ENCODE measurements at places on chromosomes 7 and 10.

DNA sequence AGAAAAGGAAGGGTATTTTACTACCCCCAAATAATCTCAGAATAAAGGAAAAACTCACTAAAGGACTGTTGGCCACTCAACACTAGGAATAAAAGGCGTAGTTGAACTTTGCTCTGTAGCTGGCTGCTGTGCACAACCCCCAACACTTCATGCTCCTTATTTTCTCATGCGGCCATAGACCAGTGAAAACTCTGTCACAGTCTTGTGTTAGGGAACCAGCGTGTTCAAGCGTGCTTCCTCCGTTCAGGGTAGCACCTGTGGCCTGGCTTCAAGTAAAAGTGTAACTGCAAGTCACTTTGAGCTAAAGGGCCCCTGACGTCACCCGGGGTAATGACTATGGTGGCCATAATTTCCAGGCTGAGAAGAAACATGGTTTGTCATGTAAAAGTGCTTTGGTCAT is 27.0 kb downstream of the BLNK start:
- no peak for DNase-seq

- DNase-seq, result no peak
Observed at GRCh38 chr7:36127075-36127740, 25.8 kb upstream of the EEPD1 start.

- no peak for DNase-seq
Observed at GRCh38 chr10:97771055-97771891, 526 bp downstream of the SFRP5 start.

GRCh38 chr7:108002726-108003598 is at the start of gene LAMB1:
LAMB1 (minus strand) TSS chr7:108003161; CDS start chr7:108002885, 276 bp downstream.
- peak; percentile 23 for DNase-seq

- no peak for DNase-seq
Observed at GRCh38 chr7:138948403-138948802, 32.8 kb downstream of the KIAA1549 start.

DNA sequence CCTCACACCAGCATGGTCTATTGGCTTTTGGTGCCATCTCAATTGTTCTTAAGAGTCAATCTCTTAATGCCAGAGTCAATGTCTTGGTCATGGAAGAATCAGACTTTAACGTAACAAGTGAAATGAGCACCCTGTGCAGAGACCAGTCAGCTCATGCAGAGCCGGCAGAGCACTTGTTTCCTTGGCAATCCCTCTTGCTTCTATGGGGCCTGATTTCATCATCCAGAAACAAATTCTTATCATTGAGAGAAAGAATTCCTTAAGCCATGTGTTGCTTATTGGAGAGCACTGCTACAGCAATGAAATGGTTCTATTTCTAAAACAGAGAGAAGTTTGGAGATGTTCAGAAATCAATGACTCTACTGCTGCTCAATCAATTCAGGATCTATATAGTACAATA is 212.8 kb downstream of the IPMK start:
- DNase-seq, result no peak

DNA sequence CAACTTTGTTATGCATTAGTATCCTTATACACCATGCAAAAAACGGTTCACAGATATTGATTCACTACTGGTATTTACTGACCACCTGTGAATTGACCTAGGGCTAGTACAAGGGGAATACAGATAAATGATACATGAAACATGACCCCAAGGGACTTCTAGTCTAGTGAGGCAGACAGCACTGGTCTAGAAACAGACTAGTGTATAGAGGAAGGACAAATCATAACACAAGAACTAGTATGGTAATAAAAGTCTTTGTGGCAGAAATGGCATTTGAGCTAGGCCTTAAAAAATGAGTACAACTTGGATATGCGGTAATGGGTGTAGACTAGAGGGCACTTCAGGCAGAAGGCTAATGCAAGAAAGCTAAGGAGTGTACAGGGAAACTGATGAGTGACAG is 86.6 kb downstream of the SLC25A13 start:
- DNase-seq, result no peak

GRCh38 chr7:44167920-44168319 is 21.3 kb downstream of the GCK start:
- DNase-seq, result no peak

DNA sequence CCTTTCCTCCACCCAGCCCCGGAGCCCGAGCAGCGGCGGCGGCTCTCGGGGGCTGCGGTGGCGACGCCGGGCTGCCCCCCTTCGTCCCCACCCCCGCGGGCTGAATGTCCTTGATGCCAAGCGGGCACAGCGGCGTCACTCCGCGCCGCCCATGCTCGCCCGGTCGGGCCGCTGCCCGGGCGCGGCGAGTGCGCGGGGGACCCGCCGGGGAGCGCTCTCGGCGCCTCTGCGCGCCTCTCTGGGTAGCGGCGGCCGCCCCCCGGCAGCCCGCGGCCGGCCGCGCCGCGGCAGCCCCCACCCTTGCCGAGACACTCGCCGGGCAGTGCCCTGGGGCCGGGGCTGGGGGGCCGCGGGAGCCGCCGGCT is 433 bp upstream of the PLXNA4 start:
- DNase-seq, result no peak

DNA sequence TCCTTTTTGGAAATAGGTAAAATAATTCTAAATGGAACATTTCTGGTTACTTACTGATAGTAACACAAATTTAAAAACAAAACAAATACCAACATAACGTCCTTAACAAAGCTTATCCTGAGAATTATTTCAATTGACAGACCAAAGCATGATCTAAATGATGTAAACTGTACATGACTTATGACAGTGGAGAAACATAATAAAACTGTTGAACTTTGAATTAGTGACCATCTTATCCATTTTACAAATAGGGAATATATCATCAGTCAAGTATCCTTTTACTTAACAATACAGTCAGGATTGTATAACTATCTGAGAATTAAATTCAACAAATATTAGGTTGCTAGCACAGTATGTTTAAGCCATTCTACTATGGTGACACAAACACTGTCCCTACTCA is 2.4 kb downstream of the IPMK start:
- DNase-seq, result no peak

- DNase-seq, result no peak
Observed at GRCh38 chr7:6142871-6143380, 111.8 kb downstream of the ANKRD61 start.

- DNase-seq, result peak; percentile 22
Observed at GRCh38 chr7:136033413-136034031, 56.4 kb upstream of the MTPN start.

DNA sequence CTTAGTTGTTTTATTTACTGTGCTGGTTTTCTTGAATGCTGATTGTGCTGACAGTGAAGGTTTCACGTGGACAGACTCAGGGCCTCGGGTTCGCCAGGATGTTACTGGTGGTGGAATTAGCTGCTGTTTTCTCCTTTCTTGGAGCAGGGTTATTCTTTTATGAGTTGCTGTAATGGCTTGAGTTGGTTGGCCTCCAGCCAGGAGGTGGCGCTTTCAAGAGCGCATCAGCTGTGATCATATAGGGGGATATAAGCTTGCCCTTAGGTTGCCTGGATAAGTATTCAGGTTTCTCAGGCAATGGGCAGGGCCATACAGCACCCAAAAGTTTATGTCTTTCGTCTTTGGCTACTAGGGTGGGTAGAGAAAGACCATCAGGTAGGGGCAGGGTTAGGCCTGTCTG is 741.3 kb downstream of the PHTF2 start:
- DNase-seq, result no peak

DNA sequence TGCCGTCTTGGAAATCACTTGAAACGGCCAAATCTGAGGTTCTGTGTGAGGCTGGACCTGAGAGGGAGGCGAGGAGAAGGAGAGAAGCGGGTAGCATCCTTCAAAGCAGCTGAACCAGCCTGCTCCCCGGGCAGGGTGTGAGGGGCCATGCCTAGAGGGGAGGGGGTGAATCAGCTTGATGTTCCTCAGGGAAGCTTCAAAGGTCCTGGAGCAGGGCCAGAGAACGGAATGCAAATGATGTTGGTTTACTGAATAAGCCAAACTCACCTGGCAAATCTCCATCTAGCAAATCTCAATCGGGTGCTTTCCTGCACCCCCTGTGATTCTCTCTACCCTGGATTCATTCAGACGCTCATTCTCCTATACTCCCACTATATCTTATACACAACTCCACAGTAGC is 226.9 kb downstream of the WDR11 start:
- DNase-seq, result no peak

- no peak for DNase-seq
Observed at GRCh38 chr7:127658970-127659630, 7.1 kb downstream of the SND1 start.

- DNase-seq, result peak; percentile 89
Observed at GRCh38 chr10:22436893-22437619, 91.8 kb downstream of the SPAG6 start.

GRCh38 chr7:95229301-95229700 is 95.0 kb downstream of the PON1 start:
- DNase-seq, result no peak

DNA sequence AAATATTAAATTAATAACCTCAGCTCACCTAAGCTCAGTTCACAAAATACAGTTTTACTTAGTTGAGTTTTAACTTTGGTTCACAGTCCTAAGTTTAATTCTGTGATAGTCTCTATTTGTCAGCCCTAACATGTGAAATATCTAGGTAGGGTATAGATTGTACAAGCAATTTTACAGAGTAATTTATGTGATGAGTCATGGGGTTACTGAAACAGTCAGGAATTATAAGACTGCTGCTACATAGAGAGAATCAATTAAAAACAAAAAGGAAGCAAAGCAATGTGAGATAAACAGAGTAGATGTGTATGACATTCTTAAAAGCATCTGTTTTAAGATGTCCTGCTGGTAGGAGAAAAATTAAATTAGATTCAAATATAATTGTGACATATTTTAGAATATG is 1018.2 kb upstream of the KCND2 start:
- no peak for DNase-seq

- DNase-seq, result no peak
Observed at GRCh38 chr7:159088016-159088865, 56.4 kb downstream of the VIPR2 start.

DNA sequence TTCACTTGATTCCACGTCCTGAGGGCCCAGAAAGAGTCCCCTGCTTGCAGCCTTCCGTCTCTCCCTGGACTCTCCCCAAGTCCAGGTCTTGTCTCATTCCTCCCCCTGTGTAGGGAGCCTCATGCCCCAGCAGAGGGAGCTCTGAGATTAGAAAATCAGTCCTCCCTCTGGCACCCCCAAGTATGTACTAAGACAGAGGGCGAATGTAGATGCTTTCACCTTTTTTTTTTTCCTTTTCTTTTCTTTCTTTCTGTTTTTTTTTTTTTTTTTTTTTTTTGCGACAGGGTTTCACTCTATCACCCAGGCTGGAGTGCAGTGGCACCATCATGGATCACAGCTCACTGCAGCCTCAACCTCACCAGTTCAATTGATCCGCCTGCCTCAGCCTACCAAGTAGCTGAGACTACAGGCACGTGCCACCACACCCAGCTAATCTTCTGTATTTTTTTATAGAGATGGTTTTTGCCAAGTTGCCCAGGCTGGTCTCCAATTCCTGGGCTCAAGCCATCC is 10.3 kb downstream of the SFXN3 start:
- DNase-seq, result peak; percentile 77

DNA sequence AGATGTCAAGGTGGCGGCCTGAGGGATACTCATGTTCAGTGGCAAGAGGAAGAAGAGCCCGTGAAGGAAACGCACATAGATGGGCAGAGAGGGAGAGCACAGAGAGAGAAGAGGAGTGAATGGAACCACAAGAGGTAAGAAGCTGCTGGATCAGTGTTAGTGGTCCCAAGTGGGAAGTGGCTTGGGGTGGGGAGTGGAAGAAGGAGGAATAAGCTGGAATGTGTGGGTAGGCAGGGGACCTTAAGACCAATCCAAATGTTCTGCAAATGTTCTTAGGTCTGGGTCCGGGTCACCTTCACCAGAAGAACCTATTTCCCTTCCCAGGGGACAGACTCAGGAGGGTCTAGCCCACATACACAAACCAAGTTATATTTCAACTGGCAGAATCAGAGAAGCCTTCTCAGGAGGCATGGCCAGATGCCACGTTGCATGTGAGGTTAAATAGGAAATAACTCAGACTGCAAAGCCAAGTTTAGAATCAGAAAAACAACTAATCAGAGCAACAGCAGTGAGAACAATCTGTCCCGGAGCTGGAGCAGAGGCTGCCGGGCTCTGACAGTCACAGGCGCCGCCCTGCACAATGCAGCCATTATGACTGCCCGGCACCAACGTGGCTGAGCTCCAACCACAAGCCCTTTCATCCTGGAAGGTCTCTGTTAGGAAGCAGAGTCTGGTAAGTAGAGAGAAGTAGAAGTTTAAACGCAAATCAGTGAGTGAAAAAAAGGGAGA is 78.6 kb upstream of the ARMC3 start:
- DNase-seq, result no peak

- DNase-seq, result no peak
Observed at GRCh38 chr10:67959839-67960476, 75.5 kb downstream of the SIRT1 start.

DNA sequence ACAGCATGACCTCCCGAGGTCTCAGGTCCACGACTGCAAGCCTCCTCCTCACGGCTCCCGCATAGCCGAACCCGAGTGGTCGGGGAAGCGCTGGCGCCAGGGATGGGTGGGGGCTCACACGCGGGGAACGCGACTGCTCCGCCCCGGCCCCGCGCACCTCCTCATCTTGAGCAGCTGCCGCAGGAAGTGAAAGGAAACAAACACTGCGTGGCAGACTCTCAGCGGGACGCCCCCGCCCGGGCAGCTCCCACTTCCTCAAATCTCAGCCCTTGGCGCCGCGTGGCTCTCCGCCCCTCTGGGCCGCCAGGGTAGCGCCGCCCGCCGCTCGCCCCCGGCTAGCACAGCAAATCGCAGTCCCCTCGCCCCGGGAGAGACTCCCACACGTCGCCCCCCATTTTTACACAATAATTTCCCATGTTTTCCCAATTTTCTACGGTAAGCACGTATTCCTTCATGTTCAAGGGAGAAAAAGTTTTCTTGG is at the start of gene TMEM243:
Gene TMEM243, minus strand, starts transcription at position 188 of the 481 bp plus-strand sequence. CDS start 229 bp downstream, outside the sequence.
- DNase-seq, result peak; percentile 84

GRCh38 chr10:133378251-133379096 is 588 bp upstream of the PAOX start:
- peak; percentile 64 for DNase-seq

GRCh38 chr10:29621161-29621560 is 13.6 kb downstream of the SVIL start:
- DNase-seq, result no peak

- no peak for DNase-seq
Observed at GRCh38 chr7:102064361-102065025, 222.2 kb upstream of the SH2B2 start.

DNA sequence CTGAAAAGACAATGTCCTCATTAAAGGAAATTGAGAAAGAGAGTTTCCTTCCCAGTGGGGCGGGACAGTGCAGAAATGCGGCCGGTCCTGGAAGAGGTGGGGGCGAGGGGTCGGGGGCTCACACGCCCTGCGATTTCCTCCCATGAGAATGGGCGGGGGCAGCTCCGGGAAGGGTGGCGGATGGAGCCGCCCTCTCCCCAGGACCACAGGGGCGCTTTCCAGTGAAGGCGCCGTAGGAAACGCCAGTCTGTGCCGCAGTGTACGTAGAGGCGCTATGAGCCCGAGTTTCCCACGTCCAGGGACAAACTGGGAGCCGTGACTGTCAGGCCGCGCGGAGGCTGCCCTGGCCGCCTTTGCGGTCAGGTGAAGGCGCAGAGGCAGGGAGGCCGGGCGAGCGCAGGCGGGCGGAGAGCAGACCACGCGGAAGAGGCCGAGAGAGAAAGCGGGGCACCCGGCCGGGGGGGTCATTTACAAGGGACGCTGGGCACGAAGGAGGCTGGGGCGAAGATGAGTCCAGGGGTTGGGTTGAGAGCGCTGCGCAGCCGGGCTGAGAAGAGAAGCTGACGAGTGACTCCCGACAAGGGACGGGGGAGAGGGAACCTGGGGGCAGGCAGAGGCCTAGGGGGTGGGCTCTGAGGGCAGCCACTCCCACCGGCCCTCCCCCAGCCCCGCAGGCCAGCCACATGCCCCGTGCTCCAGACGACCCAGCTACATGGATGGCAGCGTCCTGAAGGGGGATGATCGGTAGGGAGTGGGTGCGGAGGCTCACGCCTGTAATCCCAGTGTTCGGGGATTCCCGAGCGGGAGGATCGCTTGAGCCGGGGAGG is 45.0 kb downstream of the ALOX5 start:
- DNase-seq, result peak; percentile 62

Measured in activated T-cell treated with anti-CD3 and anti-CD28 coated beads, Interleukin-2, amount 50 U/mL, for 72 hours (primary cell).